H1 (cell line): ENCODE measurements at places on chromosomes 5 and 9. TPM values are rescaled to one million over a fixed set of nuclear protein-coding genes. Genes with fewer than 3 reads are reported as not detected.

Gene RHOBTB3
- 8.2 and 11.5 TPM in 2 replicates for total RNA-seq

Gene ZNF883
- total RNA-seq = 19.2 and 20.2 TPM in 2 replicates

Gene SLC6A18
- not detected in 2 replicates for total RNA-seq

Gene ADAMTS13
- total RNA-seq = 5.1 and 5.8 TPM in 2 replicates

Gene CCDC152
- total RNA-seq = 9.5 and 10.2 TPM in 2 replicates

- H3K27ac ChIP-seq = no peak overlapping the region
- no peak for DNase-seq
- H3K4me1 ChIP-seq = no peaks in the 10 kb centered on the region
- no peaks in the 10 kb centered on the region for H3K36me3 ChIP-seq
- H3K27me3 ChIP-seq = no peaks in the 10 kb centered on the region
Measured at GRCh38 chr5:38814879-38815278, 30.9 kb upstream of the OSMR start.

GRCh38 chr9:35237311-35237710, 75.5 kb downstream of the UNC13B start:
- no peak overlapping the region for H3K27ac ChIP-seq
- H3K27me3 ChIP-seq = no peaks in the 10 kb centered on the region
- DNase-seq = no peak
- no peaks in the 10 kb centered on the region for H3K4me1 ChIP-seq
- no peak overlapping the region for H3K4me3 ChIP-seq

DNA sequence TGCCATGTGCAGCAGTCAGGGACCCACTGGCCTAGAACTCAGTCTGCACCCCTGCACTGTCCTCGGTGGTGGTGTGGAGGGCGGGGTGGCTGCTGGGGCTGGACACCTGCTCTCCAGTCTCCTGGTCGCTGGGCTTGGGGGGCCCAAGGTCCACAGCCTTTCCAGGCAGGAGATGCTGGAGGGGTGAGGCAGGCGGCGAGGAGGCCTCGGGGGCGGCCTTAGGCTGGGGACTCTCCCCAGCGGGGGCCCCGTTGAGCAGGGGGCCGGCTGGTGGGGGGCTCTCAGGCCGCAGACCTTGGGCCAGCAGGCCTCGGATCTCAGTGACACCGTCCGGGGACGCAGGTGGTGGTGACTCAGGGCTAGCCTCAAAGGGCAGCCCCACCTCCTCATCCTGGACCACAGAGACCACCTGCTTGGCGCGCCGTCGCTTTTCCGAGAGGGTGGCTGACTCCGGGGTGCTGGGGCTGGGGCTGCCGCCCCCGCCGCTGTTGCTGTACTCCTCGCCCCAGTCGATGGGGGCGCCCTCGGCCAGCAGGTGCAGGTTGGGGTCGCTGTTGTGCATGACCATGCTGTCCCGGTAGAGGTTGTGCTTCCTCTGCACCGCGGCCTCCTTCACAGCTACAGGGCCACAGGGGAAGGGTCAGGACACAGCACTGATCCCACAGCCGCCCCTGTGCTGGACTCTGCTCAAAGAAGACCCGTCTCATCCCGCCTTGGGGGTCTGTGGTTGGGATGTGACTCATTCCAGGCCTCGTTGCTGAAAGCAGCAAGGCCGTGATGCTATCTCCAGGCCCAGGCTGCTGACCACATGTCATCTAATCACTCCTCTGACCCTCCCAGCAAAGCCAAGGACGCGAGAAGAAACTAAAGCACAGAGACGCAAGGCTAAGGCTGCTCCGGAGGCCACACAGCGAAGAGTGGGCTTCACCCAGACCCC, 55.8 kb downstream of the LRSAM1 start:
- no peaks in the 10 kb centered on the region for H3K36me3 ChIP-seq
- DNase-seq = no peak
- peaks cover 3% of the 10 kb centered on the region for H3K4me1 ChIP-seq
- no peak overlapping the region for H3K4me3 ChIP-seq
- H3K27ac ChIP-seq = no peak overlapping the region

GRCh38 chr9:86054695-86055094, 44.7 kb downstream of the GOLM1 start:
- DNase-seq = no peak
- no peaks in the 10 kb centered on the region for H3K36me3 ChIP-seq
- no peaks in the 10 kb centered on the region for H3K4me1 ChIP-seq
- H3K27ac ChIP-seq = no peak overlapping the region
- no peaks in the 10 kb centered on the region for H3K27me3 ChIP-seq

GRCh38 chr5:135539430-135540005, 3.8 kb upstream of the NEUROG1 start:
- no peak for DNase-seq
- no peaks in the 10 kb centered on the region for H3K36me3 ChIP-seq
- H3K27ac ChIP-seq = no peak overlapping the region

DNA sequence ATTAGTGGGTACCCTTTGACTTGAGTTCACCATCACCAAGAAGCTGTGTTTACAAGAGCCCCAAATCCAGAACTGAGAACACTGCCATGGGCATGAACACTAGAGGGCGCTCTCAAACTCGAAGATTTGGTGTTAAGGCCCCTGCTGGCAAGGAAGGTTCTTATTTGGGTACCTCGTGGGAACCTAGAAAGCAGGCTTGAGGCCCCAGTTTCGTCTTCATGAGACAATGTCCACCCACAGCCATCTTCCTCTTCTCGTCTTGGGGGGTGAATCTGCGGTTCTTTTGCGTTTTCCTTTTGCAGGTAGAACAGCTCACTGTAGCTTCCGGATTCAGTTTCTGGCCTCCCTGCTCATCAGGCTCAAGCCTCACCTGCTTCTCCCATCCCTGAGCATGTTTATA, 184.0 kb downstream of the SEMA5A start:
- H3K4me1 ChIP-seq = peaks cover 3% of the 10 kb centered on the region; the same call in 1 of the 2 replicates
- no peak overlapping the region for H3K4me3 ChIP-seq
- no peaks in the 10 kb centered on the region for H3K27me3 ChIP-seq
- H3K27ac ChIP-seq = no peak overlapping the region
- H3K36me3 ChIP-seq = no peaks in the 10 kb centered on the region

DNA sequence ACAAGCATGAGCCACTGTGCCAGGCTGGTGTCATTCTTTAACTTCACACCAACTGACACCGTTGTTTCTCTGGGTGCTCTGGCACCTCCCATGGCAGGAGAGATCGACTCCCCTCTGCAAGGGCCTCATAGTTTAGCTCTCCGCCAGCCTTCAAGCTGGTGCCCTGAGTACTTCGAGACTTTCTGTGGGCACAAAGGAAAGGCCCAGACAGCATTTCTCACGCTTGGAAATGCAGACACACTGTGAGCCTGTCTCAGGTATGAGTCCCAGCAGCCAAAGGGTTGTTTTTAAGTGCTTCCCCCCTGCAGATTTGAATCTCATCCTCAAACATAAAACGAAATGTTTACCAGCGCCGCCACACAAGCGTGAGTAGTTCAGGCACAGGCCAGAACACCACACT, 11.1 kb upstream of the TCF7 start:
- no peak overlapping the region for H3K27ac ChIP-seq
- DNase-seq = no peak
- H3K4me3 ChIP-seq = no peak overlapping the region
- H3K27me3 ChIP-seq = peaks cover 15% of the 10 kb centered on the region; the same call in 1 of the 2 replicates
- peaks cover 31% of the 10 kb centered on the region for H3K4me1 ChIP-seq

DNA sequence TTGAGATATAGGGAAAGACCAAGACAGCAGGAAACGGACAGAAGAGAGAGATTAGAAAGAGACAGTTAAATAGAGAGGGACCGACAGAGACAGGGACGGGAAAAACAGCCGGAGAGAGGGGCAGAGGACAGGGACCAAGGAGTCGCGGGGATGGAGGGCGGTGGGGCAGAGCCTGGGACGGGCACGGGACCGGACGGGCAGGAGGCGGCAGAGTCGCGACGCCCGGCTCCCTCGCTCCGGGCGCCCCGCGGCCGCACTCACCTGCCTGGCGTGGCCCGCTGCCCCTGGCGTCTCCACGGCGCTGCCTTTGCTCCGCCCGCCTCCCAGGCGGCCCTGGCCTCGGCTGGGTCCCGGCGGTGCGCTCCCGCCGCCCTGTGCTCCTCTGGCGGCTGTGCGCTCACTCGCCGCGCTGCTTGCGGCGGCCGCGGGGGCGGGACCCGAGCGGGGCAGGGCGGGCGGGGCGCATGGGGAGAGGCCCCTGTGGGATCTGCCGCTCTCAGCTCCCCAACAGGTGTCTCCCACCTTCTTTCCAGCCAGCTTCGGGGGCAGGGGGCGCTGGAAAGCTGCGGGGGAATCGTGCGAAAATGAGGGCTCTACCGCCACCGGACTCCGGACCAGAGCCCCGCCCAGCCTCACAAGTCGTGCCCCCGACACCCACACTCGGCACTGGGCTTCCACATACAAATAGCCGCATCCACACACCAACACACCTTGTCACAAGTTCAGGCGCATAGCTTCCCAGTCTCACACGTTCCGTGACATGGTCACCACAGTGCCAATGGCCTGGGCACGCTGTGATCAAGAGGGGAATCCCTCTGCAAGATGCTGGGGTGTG, at the start of gene ARID3C:
Gene ARID3C (minus strand): TSS at position 411 of the 835 bp plus-strand sequence. CDS start 1,052 bp downstream, outside the sequence.
- H3K27me3 ChIP-seq = peaks cover 74% of the 10 kb centered on the region
- H3K4me1 ChIP-seq = peaks cover 18% of the 10 kb centered on the region
- no peak within 1 kb of the TSS for H3K27ac ChIP-seq
- H3K4me3 ChIP-seq = peak within 1 kb of the TSS; percentile 9
- no peaks in the 10 kb centered on the region for H3K36me3 ChIP-seq

DNA sequence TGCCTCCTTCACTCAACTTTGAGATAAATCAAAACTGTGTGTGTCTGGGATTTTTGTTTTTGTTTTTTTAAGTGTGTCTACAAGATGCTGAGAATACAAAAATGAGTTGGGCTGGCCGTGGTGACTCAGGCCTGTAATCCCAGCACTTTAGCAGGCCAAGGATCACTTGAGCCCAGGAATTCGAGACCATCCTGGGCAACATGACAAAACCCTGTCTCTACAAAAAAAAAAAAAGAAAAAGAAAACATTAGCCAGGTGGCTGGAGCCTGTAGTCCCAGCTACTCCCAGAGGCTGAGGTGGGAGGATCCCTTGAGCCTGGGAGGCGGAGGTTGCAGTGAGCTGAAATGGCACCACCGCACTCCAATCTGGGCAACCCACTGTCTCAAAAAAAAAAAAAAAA, 21.0 kb downstream of the HNRNPK start:
- no peak for DNase-seq
- no peaks in the 10 kb centered on the region for H3K36me3 ChIP-seq
- no peak overlapping the region for H3K27ac ChIP-seq
- no peak overlapping the region for H3K4me3 ChIP-seq

GRCh38 chr5:36874465-36874864, 2.1 kb upstream of the NIPBL start:
- no peak overlapping the region for H3K27ac ChIP-seq
- peak overlapping the region; percentile 95 for H3K4me3 ChIP-seq
- H3K36me3 ChIP-seq = no peaks in the 10 kb centered on the region
- H3K4me1 ChIP-seq = no peaks in the 10 kb centered on the region; the same call in 1 of the 2 replicates
- no peaks in the 10 kb centered on the region for H3K27me3 ChIP-seq

DNA sequence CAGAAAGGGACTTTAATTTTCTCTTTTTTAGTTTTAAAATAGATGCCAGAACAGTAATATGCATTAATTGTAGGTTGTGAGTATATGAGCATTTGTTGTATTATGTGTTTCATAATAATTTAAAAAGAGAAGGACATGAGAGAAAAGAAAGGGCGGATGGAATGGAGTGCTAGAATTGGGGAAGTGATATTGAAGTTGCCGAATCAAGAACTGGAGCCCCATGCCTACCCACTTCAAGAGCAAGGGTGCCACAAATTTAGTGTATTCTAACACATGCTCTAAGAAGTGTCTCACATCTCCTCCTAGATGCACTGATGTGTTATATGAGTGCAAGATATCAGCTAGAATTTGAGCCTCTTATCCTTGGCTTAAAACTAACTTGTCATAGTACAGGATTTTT, 43.6 kb upstream of the FYB1 start:
- H3K4me3 ChIP-seq = no peak overlapping the region
- no peak for DNase-seq
- H3K27me3 ChIP-seq = no peaks in the 10 kb centered on the region
- no peaks in the 10 kb centered on the region for H3K4me1 ChIP-seq
